ENCODE measurements at places on chromosomes 16 and 17.

DNA sequence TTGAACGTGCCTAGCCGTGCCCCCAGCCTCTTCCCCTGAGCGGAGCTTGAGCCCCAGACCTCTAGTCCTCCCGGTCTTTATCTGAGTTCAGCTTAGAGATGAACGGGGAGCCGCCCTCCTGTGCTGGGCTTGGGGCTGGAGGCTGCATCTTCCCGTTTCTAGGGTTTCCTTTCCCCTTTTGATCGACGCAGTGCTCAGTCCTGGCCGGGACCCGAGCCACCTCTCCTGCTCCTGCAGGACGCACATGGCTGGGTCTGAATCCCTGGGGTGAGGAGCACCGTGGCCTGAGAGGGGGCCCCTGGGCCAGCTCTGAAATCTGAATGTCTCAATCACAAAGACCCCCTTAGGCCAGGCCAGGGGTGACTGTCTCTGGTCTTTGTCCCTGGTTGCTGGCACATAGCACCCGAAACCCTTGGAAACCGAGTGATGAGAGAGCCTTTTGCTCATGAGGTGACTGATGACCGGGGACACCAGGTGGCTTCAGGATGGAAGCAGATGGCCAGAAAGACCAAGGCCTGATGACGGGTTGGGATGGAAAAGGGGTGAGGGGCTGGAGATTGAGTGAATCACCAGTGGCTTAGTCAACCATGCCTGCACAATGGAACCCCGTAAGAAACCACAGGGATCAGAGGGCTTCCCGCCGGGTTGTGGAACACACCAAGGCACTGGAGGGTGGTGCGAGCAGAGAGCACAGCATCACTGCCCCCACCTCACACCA, 724 bp downstream of the GAA start:
- no peak for DNase-seq

DNA sequence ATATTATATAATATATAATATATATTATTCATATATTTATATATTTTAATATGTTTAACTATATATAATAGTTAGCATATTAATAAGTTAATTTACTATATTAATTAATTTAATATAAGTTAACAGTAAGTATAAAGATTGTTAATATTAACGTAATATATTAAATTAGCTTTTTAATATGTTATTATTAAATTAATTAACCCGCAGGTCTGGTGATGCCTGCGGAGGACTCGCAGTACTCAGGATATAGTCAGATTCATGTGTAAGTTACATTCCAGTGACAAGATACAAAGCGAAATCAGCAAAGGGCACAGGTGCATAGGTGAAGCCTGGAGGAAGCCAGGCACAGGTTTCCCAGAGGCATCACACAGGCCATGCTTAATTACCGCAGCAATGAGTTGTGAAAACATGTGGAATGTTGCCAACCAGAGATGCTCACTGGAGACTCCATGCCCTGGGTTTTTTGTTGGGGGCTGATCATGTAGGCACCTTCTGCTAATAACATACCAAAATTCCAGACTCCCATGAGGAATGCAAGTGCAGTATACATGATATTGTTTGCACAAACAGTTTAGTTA, 130.4 kb upstream of the MPHOSPH6 start:
- no peak for DNase-seq

GRCh38 chr17:28946239-28946638, 5.1 kb downstream of the PHF12 start:
- DNase-seq = no peak

DNA sequence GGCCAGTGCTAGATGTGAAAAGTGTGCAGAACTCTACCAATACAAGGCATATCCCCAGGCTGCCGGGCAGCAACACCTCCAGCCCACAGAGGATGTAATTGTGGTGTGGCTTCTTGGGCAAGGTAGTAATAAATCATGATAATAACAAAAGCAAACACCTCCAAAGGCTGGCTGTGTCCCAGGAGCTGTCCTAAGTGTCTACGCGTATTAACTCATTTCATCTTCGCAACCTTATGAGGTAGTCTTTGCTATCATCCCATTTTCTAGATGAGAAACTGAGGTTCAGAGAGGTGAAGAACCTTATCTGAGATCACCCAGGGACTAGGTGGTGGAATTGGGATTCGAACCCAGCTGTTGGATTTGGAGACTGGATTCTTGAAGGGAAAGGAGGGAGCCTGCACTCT, 5.3 kb downstream of the PDK2 start:
- DNase-seq = no peak

- DNase-seq = no peak
Measured at GRCh38 chr17:42877037-42877436, 23.6 kb upstream of the G6PC1 start.

DNA sequence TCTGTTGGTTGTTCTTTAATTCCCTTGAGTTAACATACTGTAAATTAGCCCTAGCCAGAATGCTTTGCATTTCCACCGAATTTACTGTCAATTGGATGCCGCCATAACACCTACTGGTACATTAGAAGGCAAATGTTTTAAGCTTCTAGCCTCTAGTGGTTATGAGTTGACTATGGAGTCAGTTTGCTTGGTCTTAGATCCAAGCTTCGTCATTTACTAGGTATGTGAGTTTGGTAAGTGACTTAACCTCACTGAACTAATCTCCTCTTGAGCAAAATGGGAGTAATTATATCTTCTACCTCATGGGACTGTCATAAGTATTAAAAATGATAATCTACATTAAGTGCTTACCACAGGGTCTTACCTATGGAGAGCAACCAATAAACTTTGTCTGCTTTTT, 20.4 kb upstream of the CDH11 start:
- no peak for DNase-seq

DNA sequence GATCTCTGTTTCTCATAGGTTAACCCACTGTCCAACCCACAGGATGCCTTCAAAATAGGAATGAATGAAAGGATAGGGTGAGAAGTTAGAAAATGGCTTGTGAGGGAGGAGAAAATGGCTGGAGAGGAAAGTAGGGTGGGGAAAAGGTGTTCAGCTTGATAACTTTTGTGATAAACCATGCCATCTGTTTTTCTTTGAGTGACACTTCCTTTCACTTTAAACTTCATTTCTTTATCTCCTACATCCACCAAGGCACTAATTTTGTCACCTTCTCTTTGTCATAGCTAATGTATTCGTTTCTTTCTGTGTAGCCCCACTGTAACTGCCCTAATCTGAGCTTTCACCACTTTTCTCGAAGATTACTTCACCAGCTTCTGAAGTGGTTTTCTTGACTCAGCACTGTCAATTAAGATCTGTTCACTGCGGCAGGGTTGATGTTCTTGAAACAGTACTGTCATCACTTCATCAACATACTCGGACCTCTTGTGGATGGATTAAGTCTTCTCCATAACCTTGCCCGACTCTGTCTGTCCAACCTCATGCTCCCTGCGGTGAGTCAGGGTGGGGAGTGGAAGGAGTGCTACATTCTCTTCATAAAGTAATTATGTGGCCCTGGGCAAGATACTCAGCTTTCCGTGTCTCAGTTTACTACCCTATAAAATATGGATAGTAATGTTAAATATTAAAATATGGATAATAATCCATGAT, 5.5 kb upstream of the KRT10 start:
- DNase-seq = peak; percentile 36

- DNase-seq = no peak
Measured at GRCh38 chr17:27573971-27574525, 56.9 kb upstream of the LGALS9 start.

DNA sequence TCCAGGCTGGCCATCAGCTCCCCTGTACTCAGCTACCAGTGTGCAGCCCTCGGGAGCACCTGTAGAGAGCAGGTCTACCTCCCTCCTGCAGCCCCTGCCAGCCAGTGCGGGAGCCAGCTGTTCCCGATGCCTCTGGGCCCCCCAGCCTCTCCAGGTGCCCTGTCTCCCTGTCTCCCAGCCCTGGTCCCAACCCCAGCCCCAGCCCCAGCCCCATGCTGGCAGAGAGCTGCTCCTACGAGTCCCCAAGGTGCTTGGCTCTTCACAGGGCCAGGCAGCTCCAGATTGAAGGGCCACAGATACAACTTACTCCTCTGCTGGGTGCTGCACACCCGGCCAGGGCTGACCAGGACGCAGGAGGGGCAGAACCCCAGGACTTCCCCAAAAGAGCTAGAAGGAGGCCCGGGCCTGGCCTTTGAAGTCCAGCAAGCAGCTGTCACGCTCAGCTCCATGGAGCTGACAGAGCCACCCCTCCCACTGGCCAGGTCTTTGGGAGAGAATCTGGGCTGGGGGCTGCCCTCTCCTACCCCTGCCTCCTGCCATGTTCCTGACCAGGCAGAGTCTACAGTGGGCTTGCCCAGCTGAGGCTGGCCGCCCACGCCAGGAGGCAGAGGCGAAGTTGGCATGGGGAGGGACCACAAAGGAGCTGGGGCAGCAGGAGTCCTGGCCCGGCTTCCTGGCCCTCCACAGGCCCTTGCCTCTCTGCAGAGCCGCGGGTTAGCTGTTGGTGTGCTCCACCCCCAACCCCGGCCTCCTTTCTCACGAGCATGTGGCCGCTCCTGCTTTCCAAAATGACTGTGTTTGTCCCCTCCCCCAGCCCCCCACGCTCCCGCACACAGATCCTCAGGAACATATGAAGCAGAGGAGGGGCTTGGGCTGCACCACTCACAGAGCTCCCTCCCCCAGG, 9.5 kb upstream of the ADAM11 start:
- DNase-seq = no peak

DNA sequence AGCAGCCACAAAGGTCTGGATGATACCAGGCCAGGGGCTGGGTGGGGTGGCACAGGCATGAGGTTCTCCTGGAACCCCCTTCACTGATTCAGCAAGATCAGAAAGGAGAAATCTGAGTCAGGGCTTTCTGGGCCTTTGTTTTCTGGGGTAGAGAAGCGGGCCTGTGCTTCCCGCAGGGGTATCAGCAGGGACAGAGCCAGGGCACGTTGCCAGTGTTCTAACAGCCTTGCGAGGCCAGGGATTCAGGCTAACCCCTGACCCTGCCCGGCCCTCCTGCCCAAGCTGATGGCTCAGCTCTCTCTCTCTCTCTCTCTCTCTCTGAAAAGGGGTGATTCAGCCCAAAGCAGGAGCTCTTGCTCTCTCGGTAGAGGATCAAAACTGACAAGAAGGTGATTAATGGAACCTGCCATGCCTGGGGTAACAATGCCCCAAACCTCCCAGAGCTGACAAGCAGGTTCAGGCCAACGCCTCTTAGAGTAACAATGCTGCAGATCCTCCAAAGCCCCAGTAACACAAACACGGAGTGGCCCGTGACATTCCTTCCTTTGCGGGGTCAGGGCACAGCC, 2.0 kb upstream of the KRT13 start:
- no peak for DNase-seq

- DNase-seq = no peak
Measured at GRCh38 chr17:41103896-41104295, 1.3 kb upstream of the KRTAP4-9 start.

- no peak for DNase-seq
Measured at GRCh38 chr17:20225162-20226115, 216.3 kb downstream of the SPECC1 start.

- DNase-seq = no peak
Measured at GRCh38 chr16:47055136-47055885, 81.8 kb upstream of the DNAJA2 start.

- no peak for DNase-seq
Measured at GRCh38 chr16:48535831-48536613, 74.0 kb downstream of the N4BP1 start.

GRCh38 chr16:78836802-78837491, 737.5 kb downstream of the WWOX start:
- DNase-seq = no peak

DNA sequence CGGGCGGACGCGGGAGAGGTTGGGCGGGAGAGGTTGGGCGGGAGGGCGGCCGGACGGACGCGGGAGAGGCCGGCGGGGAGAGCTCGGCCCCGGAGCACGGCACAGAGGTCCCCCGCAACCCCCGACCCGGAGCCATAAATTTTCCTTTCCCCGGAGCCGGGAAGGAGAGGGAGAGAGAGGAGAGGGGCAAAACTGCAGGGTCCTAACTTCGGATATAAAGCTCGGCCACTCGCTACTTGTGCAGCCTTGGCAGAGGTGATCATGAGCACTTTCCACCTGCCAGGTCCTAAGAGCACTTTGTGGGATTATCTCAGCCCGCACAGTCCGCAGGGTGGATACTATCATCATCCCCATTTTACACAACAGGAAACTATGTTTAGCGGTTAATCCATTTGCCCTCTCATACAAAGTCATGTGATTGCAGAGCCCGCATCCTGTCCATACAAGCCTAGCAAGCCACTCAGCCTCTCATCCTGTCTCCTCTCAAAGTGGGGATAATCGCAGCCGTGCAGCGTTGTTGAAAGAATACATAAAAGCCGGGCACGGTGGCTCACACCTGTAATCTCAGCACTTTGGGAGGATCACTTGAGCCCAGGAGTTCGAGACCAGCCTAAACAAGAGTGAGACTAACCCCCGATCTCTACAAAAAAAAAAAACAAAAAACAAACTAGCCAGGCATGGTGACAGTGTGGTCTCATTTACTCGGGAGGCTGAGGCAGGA, 780 bp upstream of the DCAKD start:
- no peak for DNase-seq

DNA sequence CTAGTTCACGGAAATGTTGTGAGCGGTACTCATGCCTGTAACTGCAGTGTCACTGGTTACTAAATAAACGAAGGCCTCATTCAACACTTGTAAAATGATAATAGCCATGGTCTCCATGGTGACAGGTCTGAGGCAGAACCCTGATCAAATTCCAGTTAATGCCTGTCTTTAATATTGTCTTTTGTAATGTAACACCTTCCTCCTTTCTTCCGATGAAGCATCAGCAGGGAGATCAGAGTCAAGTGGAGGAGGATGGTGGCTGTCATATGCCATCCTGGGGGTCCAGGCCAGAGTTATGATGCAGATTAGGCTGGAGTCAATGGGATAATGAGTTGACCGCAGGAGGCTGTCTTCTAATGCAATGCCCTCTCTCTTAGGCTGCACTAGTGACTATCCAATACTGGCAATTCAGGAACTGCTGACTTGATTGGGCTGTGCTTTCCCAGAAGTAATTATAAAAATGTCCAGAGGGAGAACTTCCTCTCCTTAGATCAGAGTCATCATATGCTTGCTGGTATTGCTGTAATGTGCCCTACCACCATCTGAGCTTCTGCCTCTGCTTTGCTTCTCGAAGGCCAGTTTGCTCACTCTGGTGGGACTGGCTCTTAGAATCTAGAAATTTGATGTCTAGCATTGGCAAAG, 419.1 kb downstream of the CA10 start:
- no peak for DNase-seq

DNA sequence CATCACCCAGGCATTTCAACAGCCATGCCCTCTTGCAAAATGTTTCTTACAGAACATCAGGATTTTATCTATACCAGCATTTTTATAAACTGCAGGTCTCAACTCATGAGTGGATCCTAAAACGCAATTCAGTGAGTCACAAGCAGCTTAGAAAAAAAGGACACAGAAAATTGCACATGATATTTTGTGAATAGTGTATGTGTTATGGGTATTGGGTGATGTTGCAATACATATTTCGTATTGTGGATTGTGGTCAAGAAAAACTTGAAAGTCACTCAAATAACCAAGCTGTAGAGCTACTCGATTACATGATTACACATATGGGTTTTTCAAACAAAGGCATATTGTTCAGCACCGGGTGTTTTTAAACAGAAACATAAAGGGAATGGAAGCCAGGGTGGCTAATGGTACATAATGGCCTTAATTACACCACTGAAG, 1.4 kb downstream of the WIPI1 start:
- peak; percentile 8 for DNase-seq

- DNase-seq = no peak
Measured at GRCh38 chr17:78853926-78854394, 13.3 kb upstream of the USP36 start.
